ENCODE measurements at places on chromosomes 4 and X.

DNA sequence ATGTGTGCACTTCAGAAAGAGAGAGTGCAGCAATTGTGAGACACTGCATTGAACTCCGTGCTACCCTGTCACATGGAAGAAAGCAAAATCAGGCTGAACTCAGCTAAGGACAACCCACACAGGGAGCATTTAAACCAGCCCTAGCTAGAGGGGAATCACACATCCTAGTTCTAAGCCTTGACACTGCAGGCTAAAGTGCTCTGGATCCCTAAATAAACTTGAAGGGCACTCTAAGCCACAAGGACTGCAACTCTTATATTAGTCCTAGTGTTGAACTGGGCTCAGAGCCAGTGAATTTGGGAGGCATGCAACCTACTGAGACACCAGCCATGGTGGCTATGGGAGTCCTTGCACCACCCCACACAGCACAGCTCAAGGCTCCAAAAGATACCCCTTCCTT, 311.9 kb downstream of the OPHN1 start:
- no peak for DNase-seq

GRCh38 chrX:136954930-136955329, 74.4 kb upstream of the RBMX start:
- DNase-seq = peak; percentile 5

- no peak for DNase-seq
Measured at GRCh38 chr4:123017636-123018395, 95.4 kb upstream of the NUDT6 start.

GRCh38 chr4:184248216-184248615, 30.5 kb upstream of the ENPP6 start:
- DNase-seq = no peak

DNA sequence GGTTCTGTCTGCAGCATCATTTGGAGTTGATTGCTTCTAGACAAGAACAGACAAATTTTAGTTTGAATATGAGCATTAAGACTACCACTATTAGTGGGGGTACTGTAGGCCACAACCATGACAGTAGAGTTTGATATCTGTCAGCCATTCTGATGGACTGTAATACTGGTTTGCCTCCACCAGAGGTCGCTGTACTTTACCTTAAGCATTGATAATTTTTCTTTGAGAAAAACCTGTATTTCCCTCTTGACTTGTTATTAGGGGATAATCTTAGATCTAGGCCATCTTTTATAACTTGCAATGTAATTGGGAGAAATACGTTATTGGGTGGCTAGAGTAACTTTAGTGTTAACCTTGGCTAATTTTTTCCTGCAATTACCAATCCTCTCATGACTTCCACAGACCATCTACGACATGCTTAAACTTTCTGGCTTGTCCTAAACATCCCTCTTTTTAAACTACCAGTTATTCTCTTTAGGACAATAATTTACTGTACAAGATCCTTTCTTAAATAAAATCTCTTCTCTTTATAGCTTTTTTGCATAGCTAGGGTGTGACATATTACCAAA, 562.4 kb downstream of the MAGEB5 start:
- DNase-seq = no peak

DNA sequence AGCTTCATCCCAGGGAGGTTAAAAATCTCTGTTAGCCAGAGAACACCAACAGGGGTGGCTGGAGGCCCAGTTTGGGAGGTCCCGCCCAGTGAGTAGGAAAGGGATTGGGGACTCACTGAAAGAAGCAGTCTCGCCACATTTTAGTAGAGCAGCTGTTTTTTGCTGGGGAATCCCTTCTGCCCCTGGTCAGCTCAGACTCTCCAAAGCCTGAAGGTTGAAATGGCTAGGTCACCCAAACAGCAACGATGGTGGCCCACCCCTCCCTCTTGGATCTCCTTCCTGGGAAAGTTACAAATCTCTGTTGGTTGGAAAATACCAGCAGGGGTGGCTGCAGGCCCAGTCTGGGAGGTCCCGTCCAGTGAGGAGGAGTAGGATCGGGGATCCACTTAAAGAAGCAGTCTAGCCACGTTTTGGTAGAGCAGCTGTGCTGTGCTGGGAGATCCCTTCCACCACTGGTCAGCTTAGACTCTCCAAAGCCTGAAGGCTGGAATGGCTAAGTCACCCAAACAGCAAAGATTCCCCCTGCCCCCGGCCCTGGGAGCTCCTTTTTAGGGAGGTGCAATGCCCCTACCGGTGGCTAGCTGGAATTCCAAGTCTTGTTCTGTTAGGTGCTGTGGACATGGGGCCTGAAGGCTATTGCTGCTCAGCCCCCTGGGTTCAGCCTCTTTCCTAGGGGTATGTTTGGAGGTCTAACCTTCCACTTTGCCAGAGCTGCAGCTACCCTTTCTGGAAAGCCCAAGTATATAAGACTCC, 40.0 kb upstream of the TEX13A start:
- DNase-seq = no peak

DNA sequence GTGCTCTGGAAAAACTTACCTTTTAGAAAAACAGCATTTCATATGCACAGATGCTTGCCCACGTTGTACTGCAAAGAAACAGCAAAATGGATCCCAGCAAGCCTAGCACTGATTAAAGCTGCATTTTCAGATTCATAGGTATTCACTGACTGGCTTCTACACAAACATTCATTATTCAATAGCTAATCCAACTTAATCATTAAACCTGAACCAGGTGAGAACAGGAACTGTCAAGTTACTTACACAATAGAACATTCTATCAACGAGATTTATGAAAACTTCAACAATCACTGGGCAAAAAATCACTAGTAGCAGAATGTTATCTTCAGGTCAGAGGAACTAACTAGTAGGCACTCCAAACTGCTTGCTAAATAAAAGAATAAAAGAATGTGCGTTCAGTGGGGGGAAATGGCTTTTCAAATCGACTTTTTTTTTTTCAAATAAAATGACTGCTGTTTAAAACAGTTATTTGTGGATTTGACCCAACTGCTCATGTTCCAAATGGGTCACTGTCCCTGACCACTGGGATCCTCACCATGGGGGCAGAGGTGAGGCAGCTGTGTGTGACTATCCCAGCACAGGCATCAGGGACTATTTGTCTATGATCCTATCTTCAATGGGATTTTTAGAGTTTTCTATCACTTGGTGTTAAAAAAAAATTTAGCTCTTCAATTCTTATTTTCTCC, 42.3 kb downstream of the STX18 start:
- DNase-seq = no peak
